ENCODE measurements at places on chromosomes 1 and 21.

GRCh38 chr1:211703812-211704537, 28.6 kb upstream of the NEK2 start:
- DNase-seq, result no peak

DNA sequence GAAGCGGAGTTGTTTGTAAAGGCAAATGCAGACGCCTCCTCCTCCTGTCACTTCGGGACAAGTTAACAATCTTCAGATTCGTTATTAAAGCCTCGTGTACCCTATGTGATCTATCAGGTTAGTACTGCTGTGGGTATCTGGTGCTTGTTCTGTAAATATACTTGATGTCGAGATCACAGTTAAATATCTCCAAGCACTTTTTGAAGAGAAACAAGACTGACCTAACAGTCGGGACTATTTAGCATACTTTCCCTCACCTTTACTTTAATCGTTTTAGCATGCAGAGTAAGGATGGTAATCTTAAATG, 710 bp downstream of the KLHL20 start:
- DNase-seq, result no peak

DNA sequence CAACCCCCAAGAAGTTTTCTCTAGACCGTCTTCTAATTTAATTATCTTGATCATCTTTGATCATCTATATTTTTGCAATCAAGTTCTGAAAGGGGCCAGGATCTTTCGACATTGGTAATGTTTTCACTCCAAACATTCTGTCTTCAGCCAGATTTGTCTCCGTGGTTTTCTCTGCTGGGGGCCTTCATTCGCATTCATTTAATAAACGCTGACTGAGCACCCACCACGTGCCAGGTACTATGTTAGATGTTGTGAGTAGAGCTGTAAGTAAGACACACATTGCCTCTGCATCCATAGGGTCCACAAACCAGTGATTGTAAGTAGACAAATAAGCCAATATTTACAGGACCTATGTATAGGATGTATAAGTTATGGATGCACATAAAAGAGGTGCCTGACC, 134.5 kb upstream of the MROH9 start:
- DNase-seq, result no peak

DNA sequence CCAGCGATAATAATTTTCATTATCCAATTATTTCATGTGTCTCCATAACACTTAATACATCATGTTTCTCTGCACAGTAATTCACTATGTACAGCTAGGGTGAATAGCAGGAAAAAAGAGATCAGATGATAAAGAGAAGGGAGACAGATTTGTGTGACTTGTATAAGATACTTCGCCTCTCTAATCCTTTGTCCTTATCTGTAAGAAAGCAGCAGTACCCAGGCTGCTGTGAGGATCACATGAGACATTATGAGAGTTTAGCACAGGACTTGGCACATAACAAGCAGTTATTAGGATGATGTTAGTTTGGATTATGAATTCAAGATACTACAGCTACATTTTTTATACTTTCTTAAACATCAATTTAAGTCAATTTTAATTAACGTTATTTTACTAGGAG, 6.3 kb downstream of the ERG start:
- no peak for DNase-seq

DNA sequence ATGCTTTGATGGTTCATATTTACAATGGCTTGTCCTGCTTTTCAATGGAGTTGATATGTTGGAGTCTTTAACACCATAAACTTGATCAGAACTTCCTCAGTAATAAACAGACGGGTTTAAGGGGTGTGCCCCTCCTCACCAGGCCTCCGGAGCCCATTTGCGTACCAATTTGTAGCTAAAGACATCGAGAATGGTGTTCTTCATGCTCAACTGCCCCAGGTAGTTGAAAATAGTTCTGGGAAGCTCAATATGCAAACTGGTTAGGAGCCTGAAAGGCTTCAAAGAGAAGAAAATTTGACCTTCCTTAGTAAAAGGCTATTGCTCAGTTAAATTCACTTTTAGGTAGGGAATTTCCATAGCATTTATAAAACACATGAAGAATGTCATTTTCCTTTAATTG, 68.1 kb upstream of the RRP15 start:
- no peak for DNase-seq

- no peak for DNase-seq
Observed at GRCh38 chr1:198865319-198865718, 226.5 kb downstream of the PTPRC start.

- no peak for DNase-seq
Observed at GRCh38 chr1:156667610-156667967, 9.6 kb downstream of the NES start.

Data from activated CD4-positive, CD25-positive, alpha-beta regulatory T cell treated with anti-CD3 and anti-CD28 coated beads, Interleukin-2, amount 50 U/mL, for 16 hours (primary cell).